Activated CD4-positive, CD25-positive, alpha-beta regulatory T cell (primary cell): ENCODE measurements at places on chromosomes 12 and 14.

- no peak for DNase-seq
Observed at GRCh38 chr14:26382901-26383685, 214.7 kb downstream of the NOVA1 start.

DNA sequence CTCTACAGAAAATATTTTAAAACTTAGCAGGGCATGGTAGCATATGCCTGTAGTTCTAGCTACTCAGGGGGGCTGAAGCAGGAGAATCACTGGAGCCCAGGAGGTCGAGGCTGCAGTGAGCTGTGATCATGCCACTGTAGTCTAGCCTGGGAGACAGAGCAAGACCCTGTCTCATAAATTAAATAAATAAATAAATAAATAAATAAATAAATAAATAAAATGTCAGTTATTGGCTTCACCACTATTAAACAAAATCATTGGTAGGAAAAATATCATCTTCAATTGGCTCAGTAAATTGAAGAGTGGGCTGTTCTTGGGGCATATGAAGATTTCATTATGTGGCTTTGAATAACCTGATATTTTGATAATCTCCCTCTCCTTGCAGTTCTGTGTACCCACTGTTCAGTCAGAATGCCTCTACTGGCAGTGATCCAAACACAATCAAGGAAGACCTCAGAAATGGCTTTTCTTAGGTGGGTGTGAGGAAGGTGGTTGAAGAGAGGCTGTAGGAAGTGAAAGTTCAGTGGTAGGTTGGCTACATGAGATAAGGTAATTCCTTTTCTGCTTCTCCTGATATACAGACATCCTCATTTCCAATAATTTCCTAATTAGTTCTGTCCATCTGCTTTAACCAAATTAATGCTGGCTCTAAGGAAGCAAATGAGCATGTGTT is 175.8 kb downstream of the MSRB3 start:
- no peak for DNase-seq

GRCh38 chr14:68978172-68978911 is 760 bp downstream of the ACTN1 start:
- peak; percentile 9 for DNase-seq

- DNase-seq, result no peak
Observed at GRCh38 chr12:116121453-116121871, 156.0 kb downstream of the MED13L start.

- DNase-seq, result no peak
Observed at GRCh38 chr14:68104518-68104917, 284.9 kb downstream of the RAD51B start.

GRCh38 chr12:50985322-50985721 is 33.0 kb downstream of the HIGD1C start:
- DNase-seq, result no peak

DNA sequence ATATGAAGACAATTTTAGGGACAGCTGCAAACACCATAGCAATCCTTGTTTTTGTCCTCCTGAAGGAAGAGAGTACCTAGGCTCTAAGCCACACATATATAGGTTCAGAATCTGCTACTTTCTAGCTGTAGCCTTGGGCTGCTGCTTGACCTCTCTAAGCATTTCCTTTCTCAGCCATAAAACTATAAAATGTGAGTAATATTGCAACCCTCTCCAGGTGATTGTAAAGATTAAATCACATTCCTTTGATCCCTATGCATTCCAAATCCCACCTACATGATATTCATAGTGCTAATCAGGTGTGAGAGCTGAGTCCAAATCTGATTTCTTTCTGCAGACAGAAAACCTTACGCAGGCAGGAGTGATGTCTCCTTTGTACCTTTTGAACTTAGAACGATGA is 913.5 kb downstream of the VRK1 start:
- no peak for DNase-seq

- no peak for DNase-seq
Observed at GRCh38 chr12:119593578-119594398, at the start of gene TMEM233. TSS of gene TMEM233 (plus strand) at chr12:119593774. CDS start at chr12:119593849, 75 bp downstream.

DNA sequence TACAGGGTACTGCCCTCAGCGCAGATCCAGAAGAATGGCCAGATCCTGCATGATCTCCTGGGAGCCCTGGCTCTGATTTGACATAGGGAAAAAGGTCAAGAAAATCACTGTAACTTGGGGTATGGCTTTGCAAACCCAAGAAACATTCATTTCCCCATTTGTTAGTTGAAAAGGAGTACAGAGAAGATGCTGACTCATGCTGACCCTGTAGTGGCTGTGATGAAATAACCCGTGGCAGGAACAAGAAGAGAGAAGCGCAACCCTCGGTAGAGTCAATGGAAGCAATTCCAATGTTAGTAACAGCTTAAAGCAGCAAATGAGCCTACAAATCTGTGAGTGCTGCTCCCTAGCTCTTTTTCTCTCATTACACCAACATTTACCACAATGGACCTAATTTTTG is 281.6 kb upstream of the NPAS3 start:
- DNase-seq, result no peak

GRCh38 chr12:23458640-23459039 is 490.8 kb downstream of the SOX5 start:
- DNase-seq, result no peak

DNA sequence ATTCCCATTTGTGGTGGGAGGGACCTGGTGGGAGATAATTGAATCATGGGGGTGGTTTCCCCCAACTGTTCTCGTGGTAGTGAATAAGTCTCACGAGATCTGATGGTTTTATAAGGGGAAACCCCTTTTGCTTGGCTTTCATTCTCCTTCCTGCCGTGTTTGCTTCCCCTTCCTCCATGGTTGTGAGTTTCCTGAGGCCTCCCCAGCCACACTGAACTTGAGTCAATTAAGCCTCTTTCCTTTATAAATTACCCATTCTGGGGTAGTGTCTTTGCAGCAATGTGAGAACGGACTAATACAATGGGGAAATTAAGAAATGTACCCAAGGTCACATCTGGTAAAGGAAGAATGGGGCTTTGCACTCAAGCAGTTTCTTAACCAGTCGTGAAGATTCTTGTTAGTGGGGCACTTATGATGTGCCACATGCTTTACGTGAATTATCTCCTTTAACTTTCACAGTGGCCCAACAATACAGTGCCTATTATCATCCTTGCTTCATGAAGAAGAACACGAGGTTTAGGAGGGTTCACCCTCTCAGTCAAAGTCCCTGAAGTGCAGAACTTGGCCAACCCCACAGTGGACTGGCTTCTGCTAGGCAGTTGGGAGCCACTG is 234.3 kb downstream of the EFCAB11 start:
- no peak for DNase-seq

GRCh38 chr12:110067531-110067930 is 19.2 kb upstream of the C12orf76 start:
- no peak for DNase-seq

DNA sequence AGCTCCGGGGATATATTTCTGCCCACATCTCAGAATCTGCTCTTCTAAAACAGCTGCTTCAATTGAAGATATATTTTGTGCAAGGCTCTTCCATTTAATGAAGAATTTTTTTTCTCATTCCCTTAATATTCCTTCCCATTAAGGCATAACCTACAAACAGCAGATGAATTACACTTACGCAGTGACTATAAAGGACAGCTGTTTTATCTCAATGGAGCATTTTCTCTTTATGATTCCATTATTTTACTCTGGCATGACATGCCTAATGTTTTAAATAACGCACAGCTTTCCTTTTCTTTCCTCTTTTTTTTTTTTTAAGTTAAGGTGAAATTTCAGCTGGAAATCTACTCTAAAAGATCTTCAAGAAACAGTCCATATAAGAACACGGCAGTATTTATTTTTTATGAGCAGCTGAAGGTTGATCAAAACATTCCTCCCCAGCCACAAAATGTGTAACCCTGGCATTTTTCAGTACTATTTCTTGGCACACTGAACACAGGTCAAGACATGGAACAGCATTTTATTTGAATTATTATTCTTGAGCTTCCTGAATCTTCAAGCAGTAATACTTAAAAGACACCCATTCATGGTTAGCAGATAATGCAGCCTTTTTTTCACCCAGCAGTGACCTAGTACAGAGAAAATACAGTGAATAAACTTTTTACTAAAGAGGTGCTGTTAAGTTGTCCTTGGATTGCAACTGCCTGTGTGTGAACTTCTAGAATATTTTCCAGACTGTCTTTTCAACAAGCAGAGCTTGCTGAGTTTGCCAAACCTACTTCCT is 118.1 kb upstream of the FOXN3 start:
- no peak for DNase-seq

DNA sequence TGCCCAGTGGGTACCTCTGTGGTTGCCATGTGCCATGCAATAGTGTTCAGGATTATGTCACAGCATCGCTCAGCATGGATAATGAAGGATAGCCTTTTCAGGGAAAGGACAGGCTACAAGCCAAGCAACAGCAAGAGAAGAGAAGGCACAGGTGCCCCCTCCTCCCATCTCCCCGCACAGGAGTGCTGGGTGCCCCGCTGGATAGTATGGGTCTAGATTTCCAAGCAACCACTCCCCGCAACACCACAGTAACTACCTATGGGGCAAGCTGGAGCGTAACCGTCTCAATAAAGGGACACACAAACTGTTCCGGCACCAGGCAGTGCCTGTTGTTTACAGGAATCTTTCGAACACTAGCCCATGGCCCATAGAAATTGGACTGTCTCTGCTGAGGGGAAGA is 222.2 kb downstream of the ITPR2 start:
- DNase-seq, result no peak

DNA sequence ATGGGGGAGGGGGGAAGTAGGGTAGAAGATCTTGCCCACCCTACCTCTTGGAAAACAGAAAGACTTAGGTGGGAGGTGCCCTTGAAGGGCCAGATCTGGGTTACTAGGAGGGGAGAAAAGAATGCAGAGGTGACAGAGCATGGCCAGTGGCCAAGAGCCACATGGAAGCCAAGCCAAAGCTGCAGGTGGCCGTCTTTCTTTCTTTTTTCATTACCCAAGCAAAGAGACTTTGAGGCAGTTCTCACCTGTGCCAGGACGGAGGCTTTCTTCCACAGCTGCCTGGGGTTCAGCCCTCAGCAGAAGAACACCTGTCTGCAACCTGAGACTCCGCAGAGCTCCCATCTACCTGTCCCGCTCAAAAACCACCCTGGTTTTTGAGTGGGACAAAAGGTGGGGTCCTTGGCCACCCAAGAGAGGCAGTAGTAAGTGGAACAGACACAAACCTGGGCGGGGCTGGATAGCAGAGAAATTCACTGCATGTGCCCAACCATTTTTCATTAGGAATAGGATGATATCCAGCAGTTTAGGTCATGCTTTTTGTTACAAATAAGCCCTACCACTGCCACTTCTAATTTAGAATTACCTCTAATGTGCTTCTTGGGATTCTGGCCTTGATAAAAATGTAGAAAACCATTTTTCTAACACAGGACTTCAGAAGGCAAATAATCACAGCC is 116.5 kb downstream of the DYRK2 start:
- no peak for DNase-seq

- DNase-seq, result no peak
Observed at GRCh38 chr14:37311252-37311651, 113.5 kb downstream of the MIPOL1 start.

- DNase-seq, result no peak
Observed at GRCh38 chr14:75561013-75561432, 17.4 kb upstream of the FLVCR2 start.

DNA sequence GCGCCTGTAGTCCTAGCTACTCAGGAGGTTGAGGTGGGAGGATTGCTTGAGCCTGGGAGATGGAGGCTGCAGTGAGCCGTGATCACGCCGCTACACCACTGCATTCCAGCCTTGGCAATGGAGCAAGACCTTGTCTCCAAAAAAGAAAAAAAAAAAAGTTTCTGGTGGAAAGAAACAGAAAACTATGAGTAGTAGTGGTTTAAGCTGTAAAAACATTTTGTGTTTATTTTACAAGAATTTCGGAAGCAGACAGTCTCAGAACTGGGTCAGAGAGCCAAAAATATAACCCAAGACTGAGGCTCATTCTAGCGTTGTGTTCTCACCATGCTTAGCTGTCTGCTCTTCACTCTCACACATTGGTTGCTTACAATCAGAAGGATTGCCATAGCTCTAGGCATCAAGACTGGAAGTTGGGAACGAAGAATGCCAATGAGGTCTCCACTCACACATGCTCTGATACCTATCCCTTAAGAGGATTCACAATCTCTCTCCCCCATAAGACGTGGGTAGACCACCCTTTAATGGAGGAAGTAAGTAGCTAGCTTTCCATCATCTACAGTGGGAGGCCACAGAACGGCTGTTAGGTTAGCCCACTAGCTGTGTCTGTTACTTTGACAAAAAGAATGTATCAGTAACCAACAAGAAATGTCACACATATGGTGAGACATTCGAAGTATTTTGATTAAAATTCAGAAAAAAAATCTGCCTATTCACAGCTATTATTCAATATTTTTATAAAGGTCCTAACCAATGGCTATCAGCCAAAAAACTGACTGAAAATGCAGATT is 117.6 kb upstream of the RASSF8 start:
- DNase-seq, result no peak

DNA sequence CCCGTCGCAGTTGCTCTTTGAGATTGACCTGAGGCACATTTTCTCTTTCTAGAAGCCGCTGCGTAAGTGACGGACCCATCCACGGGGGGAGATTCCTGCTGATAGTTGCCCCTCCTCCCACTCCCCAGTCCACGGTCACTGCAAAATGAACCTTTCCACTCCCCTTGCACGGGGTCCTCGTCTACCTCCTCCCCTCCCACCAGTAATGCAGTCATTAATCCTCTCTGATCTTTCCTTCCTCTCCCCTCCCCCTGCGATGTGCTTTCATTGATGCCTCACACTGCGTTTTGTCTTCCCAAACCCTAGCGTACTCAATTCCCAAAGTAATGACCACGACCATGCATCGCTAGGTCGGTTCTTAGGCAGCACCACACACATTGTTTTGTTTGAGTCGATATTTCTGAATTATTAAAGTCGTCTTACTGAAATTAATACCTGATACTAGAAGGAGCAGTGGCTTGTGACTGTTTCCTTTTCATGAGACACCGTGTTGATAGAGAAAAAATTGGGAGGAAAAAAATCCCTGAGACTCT is 857 bp downstream of the ETNK1 start:
- DNase-seq, result peak; percentile 14

GRCh38 chr12:119365451-119365850 is 30.9 kb downstream of the CCDC60 start:
- DNase-seq, result no peak

DNA sequence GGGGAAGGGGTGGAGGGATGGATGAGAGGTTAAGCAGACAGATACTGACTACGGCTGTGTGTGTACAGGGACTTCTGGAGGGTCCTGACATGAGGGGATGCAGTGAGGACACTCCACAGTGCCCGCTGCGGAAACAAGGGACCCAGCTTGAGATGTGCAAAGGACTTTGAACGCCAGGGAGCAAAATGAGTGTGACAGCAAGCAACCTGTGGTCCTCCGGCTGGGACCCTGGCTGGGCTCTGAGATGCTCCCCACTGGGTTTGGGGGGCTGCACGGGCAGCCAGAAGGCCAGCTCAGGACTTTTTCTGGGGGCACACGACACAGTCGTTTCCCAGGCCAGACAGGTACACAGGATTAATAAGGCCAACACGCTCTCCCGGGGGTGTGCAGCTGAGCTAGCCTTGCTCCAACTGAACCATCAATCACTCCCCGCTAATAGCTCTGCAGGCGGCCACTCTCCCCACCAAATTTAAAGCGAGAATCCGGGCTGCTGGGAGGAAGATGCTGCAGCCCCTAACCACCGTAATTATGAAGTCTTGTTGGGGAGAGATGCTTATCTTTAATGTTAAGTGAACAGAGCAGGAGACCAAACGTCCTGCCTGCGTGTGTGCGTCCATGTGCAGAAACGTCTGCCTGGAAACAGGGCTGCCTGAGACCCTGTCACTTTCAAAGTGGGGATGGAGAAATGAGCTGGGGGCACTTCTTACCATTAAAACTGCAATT is 51.6 kb upstream of the DLK1 start:
- no peak for DNase-seq
